ENCODE measurements at places on chromosomes 5 and 9.

DNA sequence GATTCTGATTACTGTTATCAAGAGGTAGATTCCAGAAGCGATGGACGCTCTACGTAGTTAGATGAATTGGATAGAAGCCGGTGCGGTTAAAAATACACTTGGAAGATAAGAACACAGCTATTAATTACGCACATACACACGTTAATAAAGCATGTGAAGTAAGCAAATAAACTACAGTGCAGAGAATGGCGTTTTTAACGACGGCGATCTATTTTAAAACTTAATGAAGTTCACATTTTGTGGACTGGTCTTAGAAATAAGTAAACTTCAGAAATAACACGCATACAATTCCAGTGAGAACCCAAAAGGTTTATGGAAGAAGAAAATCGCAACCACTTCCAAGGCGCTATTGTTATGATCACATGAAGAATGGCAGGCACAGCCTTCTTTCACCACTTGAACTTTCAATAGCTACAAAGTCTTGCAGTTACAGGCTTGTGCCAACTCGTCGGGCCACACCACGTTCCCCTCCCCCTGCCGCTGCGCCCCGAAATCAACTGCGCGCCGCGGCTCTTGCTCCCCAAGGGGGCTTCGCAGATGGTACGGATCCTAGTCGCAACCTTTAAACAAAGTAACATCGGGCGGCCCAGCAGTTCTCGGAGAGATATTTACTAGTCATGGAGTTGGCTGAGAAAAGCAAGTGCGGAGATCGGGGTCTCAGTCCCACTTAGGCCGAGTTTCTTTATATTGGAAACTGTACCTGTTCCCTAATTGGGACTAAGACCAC is 866 bp upstream of the SEMA6A start:
- DNase-seq, result peak; percentile 39

- no peak for DNase-seq
Measured at GRCh38 chr9:104617418-104617817, 586 bp downstream of the OR13C9 start.

GRCh38 chr5:135009736-135010501 is 24.1 kb downstream of the PITX1 start:
- DNase-seq, result no peak

DNA sequence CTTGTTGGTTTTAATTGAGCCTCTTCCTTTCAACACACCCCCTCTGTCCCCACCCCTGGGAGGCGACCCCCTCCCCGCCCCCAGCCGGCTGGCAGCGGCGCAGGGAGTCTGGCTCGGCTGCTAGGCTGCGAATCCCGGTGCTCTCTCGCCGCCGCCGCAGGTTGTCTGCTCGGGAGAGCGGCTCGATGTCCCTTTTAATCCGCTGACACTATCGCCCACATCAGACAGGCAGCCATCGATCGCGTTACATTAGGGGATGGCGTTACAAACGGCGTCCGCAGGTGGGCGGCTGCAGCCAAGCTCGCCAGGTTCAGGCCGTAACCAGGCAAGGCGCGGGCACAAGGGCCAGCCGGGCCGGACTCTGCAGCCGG is 1.3 kb downstream of the NR2F1-AS1 start:
- peak; percentile 64 for DNase-seq

DNA sequence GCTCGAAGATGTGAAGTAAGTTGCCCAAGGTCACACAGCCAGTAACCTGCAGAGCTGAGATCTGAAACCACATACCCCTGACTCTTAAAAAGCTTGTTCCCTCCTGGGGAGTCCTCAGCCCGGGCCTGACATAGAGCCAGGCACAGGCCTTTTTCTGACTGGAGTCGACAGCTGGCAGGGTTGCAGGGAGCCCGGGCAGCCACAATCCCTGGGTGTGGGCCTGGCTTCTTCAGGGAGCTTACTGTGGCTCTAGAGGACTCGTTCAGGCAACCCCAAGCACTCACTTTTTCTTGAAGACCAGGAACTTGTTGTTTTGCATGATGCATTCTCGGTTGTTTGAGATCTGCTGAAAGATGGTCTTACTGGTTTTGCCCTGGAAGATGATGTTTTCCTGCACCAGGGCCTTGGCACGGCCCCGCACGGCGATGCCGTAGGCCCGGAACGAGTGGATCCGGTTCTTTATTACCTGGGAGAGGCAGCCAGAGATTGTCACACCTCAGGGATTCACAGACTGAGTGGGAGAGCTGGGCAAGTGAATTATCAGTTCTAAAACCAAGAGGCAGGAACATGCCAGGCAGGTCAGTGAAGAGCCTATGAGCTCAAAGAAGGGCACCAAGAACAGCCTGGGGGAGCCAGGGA is 30.0 kb downstream of the POLR1E start:
- DNase-seq, result no peak

- DNase-seq, result no peak
Measured at GRCh38 chr5:157057459-157058370, 1.2 kb downstream of the HAVCR1 start.

DNA sequence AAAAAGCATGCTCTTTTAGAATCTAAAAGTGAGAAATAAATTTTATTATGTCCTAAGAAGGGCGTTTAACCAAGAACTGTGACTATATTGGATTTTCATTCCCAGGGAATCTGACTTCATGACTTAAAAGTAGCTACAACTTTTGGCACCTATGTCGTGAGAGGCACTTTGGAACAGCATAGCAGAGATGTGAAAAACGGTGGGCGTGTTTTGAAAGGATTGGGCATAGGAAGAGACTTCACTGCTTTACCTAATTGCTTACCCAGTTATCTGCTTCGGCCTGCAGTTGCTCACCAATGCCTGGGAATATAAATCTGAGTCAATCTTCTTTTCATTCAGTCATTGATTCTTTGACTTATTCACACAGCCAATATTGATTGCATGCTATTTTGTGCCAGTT is 363.4 kb downstream of the DNAH5 start:
- no peak for DNase-seq

DNA sequence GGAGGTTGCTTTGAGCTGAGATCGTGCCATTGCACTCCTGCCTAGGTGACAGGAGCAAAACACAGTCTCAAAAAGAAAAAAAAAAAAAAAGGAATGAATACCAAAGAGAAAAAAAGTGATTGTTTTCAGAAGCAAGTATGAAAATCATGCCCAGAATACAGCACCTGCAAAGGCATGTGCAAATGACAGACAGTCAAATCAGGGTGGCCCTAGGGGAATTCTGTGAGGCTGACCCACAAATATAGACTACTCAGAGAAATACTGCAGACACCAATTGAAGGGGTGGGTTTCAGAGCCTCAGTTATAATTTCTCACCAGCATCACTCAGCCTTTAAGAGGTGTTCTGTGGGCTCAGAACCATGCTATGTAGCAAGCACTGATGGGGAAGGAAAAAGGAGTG is 28.6 kb downstream of the DCAF12 start:
- no peak for DNase-seq

- DNase-seq, result no peak
Measured at GRCh38 chr5:131595088-131596033, 39.7 kb downstream of the RAPGEF6 start.

GRCh38 chr5:14397717-14398116 is 183.9 kb upstream of the OTULINL start:
- no peak for DNase-seq

DNA sequence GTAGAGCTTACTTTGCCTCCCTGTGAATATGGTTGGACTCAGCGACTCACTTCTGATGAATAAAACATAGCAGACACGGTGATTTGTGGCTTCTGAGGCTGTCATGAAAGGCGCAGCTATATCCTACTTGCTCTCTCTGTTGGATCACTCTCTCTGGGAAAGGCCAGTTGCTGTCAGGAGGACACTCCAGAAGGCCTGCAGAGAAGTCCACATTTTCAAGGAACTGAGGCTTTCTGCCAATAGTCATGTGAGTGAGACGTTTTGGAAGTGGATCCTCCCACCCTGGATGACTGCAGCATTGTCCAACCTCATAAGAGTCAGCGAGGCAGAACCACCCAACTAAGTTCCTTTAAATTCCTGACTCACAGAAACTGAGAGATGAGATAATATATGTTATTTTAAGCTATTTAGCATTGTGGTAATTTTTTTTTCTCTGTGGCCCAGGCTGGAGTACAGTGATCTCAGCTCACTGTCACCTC is 156.0 kb upstream of the MAST4 start:
- DNase-seq, result no peak

GRCh38 chr9:71830929-71831328 is 62.6 kb upstream of the CEMIP2 start:
- DNase-seq, result no peak

GRCh38 chr9:13992138-13993088 is 321.5 kb downstream of the NFIB start:
- DNase-seq, result no peak

DNA sequence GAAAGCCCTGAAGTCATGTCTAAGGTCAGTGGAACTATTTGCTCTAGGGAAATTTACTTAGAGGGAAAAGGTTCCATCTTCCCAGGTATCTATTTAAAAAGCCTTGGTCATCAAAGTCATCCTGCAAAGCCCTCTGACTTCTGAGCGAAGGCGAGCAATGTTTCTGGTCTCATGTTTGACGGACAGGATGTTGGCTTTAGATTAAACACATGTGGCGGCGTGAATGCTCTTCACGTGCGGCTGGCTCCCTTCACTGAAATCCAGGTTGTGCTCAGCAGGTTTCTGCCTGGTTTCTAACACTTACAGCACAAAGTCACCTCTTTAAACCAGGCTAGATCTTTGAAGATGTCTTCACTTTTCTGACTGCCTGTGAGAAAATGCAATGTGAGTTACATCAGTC is 5.7 kb upstream of the ZBTB34 start:
- no peak for DNase-seq

Measured in SK-N-DZ (cell line).